ENCODE measurements at places on chromosomes 11 and 22.

DNA sequence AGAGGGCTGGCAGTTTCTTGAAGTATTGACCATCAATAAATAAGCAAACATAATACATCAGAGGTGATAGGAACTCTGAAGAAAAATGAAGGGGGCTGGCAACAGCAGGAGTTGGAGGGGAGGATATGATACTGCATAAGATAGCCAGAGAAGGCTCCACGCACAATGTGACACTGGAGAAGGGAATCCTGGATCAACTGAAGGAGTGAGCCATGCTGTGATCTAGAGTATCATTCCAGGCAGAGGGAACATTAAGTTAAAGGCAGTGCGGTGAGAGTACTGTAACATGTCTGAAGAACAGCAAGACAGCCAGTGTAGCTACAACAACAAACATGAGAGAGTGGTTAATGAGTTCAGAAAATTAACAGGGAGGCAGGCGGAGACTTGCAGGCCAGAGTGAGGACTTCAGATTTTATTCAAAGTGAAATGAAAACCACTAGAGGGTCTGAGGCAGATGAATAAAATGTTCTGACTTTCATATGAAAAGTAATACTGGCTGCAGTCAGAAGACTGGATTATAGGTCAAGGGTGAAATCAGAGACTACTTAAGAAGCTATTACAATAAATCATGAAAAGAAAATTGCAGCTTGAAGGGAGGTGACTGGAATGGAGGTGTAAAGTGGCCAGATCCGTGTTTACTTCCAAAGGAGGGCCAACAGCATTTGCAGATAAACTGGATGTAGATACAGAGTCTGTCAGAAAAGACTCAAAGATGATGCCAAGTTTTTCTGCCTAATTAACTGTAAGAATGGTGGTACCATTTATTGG is 49.4 kb downstream of the RRAS2 start:
- no peak overlapping the region for H3K27ac ChIP-seq
- H3K4me1 ChIP-seq: no peaks in the 10 kb centered on the region
- DNase-seq: no peak
- no peaks in the 10 kb centered on the region for H3K36me3 ChIP-seq

DNA sequence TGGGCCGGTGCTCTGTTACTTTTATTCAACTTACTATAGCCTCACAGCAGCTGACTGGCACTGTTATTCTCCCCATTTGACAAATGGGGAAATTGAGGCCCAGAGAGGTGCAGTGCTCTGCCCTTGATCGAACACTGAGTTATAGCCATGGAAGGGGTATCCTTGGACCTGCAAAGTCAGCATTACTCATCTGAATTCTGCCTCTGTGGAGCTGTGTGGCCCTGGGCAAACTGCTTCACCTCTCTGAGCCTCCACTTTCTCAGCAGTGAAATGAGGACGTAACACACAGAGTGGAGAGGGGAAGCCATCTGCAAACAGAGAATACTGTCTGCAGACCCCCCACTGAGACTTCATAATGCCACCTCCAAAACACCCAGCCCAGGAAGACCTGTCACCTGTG is 25.3 kb downstream of the TPST2 start:
- DNase-seq: no peak
- no peaks in the 10 kb centered on the region for H3K4me1 ChIP-seq
- no peak overlapping the region for H3K4me3 ChIP-seq

DNA sequence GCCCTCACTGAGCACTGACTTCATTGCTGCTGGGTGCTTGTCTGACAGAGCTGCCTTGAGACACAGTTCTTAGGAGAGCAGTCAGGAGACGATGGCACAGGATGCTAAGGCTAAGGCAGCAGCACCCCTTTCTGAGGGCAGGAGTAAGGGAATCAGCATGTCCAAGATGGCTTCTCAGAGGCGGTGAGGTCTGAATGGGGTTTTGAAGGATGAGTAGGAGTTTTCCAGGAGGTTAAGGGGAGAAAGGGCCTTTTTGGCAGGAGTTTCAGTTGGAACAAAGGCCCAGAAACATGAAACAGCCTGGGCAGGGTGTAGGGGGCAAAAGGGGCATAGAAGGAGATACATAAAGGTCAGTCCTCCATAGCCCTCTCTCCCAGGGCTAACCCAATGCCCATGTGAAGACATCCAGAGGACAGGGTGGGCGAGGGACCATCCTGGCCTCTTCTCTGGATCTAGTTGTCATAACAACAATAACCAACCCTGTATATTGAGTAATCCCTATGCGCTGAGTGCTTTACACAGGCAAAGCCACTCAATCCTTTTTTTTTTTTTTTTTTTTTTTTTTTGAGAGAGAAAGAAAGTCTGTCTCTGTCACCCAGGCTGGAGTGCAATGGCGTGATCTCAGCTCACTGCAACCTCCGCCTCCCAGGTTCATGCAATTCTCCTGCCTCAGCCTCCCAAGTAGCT is 19.0 kb downstream of the CYTH4 start:
- no peaks in the 10 kb centered on the region for H3K36me3 ChIP-seq
- H3K27me3 ChIP-seq: no peaks in the 10 kb centered on the region
- H3K4me3 ChIP-seq: no peak overlapping the region
- no peaks in the 10 kb centered on the region for H3K4me1 ChIP-seq
- H3K27ac ChIP-seq: no peak overlapping the region

DNA sequence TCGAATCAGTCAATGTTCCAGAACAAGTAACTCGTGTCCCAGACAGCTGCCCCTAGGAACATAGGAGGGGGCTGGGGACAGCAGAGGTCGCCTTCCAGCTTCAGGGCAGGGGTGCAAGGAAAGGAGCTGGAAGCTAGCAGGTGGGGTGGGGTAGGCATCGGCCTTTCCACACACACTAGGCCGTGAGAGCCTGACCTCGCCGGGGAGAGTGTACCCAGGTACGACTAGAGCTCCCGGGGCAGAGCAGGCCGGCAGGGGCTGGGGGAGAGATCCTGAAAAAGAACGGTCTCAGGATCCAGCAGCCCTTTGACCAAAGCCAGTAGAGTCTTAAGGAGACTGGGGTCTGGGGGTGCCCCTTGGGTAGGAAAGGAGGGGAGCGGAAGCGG is 1127.5 kb downstream of the BRD1 start:
- no peak overlapping the region for H3K4me3 ChIP-seq
- no peak overlapping the region for H3K27ac ChIP-seq
- H3K27me3 ChIP-seq: no peaks in the 10 kb centered on the region
- H3K36me3 ChIP-seq: no peaks in the 10 kb centered on the region
- no peaks in the 10 kb centered on the region for H3K4me1 ChIP-seq

DNA sequence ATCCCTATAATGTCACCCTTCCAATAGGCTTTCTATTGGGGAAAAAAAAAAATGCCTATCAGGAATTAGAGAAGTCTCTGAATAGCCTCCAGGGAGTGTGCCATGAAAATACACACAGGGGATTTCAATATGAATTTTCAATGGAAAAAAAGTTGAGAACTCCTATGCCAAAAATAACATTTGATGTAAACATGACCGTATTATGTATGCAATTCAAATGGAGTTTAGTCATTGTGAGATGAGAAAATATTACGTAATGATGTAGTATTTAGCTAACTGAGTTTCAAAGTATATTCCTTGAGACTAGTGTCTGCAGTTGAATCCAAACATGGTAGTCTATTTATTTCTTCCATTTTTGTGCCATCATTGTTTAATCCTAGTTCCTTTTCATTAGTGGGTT is 182.3 kb downstream of the BLID start:
- no peaks in the 10 kb centered on the region for H3K4me1 ChIP-seq

GRCh38 chr11:12629601-12630313 is 44.5 kb upstream of the TEAD1 start:
- H3K36me3 ChIP-seq: no peaks in the 10 kb centered on the region
- no peak overlapping the region for H3K27ac ChIP-seq
- H3K4me1 ChIP-seq: no peaks in the 10 kb centered on the region
- no peaks in the 10 kb centered on the region for H3K27me3 ChIP-seq
- no peak for DNase-seq

Data from breast epithelium (tissue), 4 donors.